ENCODE measurements at places on chromosomes 1 and 21.

GRCh38 chr1:56258371-56258770, 321.0 kb downstream of the PLPP3 start:
- DNase-seq, result no peak

DNA sequence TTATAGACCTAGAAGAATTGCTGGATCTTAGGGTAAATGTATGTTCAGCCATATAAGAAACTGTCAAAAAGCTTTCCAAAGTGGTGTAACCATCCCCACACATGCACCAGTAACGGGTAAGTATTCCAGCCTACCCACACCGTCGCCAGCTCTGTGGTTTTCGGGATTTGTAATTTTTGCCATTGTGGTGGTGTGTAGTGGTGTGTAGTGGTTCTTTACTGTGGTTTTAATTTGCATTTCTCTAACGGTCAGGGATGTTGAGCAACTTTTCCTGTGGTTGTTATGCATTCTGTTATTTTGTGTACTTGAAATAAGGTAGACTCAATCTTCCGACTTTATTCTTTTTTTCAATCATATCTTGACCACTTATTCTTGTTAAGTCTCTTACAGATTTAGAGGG, 342.4 kb upstream of the AJAP1 start:
- DNase-seq, result no peak

GRCh38 chr1:3530086-3530925, 75.8 kb downstream of the ARHGEF16 start:
- no peak for DNase-seq

- DNase-seq, result no peak
Observed at GRCh38 chr1:24111996-24112779, at the start of gene MYOM3. MYOM3 (minus strand) TSS chr1:24112135; CDS start chr1:24108636, 3,499 bp downstream.

DNA sequence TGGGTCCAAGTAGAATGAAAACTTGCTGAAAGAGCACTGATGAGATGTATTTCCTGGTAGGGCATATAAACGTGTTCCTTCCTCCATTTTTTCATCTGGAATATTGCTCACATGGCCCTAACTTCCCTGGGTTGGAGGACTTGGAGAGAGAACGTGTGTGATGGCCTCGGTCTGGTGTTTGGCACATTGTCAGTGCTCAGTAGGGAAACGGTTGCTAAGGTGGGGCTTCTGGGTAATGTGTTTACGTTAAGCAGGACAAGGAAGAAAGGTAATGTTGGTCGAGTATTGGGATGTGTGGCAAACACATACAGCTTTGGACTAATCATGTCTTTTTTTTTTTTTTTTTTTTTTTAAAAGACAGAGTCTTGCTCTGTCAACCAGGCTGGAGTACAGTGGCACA, 6.2 kb downstream of the TTF2 start:
- DNase-seq, result no peak

GRCh38 chr1:87759421-87760087, 430.9 kb downstream of the LMO4 start:
- no peak for DNase-seq

DNA sequence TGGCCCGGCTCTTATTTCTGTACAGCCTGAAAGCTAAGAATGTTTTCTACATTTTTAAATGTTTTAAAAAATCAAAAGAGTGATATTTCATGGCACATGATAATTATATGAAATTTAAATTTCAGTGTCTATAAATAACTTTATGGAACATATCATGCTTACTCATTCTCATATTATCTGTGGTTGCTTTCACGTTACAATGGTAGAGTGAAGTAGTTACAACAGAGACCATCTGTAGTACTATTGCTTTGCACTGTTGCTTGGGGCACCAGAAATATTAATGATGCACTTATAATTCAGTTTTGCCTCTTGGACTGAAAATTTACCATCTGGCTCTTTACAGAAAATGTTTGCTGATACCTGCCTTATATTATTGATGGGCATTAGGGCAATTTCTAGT, 481.6 kb downstream of the PLPP3 start:
- no peak for DNase-seq

- DNase-seq, result no peak
Observed at GRCh38 chr1:209150114-209150513, 433.4 kb upstream of the CAMK1G start.

DNA sequence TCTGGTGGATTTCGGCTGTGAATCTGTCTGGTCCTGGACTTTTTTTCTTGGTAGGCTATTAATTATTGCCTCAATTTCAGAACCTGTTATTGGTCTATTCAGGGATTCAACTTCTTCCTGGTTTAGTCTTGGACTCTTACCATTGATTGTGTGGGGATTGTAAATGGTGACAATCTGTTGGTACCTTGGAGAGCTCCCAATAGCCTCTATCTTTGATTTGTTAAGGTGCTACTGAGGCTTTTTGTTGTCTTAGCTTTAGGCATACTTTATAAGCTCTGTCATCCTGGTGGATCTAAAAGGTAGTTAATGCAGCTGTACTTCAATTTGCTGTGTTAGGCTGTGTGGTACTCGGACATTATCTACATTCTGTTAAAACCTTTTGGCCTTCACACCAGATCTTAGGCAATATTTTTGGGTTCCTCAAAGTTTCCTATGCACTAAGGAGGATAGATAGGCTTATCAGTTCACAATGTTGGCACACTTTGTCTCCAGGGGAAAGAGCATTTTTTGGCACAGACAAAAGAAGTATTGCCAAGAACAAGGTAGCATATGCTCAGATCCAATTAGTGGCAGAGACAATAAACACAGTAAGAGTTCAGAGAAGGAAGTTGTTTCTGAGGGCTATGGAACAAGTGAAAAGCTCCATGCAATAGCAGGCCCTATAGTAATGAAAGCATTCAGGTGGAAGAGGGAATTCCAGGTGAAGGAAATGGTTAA, 230.4 kb downstream of the PDE4B start:
- no peak for DNase-seq

GRCh38 chr21:26471099-26471471, 102.0 kb downstream of the CYYR1 start:
- DNase-seq, result no peak

- DNase-seq, result peak; percentile 55
Observed at GRCh38 chr1:235972311-235972689, 92.6 kb downstream of the NID1 start.

DNA sequence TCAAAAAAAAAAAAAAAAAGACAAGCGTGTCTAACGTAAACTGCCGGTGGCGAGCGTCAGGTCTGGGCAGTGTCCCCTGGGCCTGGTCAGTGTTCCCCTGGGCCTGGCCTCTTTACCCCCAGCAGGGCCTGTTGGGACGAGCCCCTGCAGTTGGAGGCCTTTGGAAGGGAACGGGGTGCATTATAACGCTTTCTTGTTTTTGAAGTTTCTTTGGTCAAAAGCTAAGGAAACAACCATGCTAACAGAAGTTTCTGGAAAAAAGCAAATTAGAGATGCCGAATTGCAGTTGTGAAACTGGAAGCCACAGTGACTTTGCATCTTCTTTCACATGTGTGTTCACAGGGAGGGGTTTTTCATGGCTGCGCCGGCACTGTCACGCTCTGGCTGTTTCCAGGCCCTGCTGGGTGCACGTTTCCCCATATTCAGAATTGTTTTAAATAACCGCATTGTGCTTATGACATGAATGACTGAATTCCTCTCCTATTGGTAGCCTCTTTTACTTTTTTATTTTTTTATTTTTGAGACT, 16.0 kb downstream of the RRP1 start:
- peak; percentile 89 for DNase-seq

DNA sequence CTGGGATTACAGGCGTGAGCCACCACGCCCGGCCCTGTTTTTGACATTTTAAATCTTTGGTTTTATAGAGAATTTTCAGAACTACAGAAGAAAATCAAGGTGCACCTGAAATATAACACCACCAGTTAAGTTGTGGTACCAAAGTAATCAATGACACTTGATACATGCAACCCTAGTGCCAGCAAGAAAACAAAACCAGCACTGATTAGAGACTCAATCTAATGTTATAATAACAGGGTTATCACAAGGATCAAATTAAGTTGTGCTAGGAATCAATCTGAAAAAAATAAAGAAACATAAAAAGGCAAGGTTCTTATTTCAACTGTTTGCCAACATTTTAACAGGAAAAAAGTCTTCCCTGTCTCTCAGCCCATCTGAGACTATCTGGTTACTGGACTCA, 23.8 kb downstream of the TGFBR3 start:
- no peak for DNase-seq
